ENCODE measurements at places on chromosomes 3 and 15.
A peak's percentile ranks its signal among the peaks of the same experiment; 100 is the strongest.

DNA sequence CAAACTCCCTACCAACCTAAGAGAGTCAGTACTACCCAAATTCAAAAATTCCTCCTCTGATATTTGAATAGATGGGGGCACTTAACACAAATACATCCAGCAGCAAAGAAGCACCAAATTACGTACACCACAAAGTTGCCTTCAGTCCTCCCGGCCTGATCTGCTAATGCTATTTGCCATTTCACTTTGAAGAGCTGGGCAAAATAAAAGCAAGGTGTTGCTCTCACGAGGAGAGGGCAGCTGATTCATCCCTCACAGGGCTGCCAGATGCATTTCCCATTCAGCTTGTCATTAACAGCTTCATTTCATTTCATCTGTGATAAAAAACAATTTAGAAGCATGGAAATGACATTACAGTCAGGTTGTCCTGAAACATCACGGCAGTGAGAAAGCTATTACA lies 283.4 kb upstream of the VEPH1 start:
- DNase-seq, result no peak

DNA sequence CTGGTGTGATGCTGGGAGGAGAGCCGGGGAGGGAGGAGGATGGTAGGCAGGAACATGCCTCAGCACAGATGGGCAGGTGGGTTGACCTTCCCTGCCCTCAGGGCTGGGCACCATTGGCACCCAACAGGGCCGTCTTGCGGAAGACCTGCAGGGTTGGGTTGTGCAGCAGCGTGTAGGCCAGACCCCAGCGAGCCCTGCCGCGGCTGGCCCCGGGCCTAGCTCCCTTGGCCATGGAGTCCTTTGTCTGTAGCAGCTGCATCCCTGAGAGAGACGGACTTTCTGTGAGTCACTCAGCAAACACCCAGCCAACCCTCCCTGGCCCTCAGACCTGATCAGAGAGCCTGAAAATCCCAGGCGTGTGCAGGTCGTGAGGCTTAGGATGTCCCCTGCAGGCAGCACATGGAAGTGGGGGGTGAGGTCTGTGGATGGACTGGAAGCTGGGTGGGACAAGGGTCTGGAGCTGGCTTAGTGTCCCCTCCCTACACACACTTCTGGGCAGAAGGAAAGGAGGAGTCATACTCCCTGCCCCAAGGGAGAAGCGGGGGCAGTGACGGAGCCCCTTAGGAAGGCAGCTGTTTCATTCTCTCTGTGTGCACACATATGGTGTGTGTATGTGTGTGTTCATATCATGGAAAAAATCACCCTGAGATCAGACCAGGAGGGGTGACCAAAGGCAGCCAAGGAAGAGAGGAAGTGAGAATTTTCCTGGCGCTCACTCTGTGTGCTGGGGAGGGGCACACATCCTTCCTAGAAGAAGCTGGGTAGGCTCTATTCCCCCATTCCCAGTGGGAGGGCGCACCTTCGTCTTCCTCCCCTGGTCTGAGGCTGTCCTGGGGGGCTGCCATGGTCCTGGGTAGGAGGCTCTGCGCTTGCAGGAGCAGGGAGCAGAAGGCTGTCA lies 6.7 kb downstream of the ISLR start:
- no peak for DNase-seq

DNA sequence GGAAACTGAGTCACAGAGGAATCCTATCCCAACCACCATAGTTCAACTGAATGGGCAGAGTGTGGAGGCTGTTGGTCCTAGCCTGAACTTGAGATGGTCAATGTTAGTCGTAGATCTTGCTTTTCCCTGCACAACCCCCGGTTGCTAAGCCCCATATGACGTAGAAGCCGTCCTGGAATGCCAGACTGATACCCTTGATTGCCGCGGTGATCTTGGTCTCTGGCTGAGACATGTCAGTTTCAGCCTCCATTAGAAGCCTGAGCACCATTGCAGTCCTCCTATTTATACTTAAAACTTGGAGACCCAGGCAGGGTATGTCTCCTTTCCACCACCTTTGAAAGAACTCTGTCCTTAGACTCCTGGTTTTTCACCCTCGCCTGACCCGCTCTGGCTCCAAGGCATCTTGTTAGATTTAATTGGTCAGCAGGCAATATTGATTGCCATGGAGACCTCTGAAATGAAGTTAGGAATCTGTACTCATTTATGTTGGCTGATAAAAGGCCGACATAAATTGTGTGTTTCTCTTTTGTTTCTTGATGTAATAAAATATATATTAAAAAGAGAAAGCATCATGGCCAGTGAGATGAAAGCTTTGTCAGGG lies 53.4 kb downstream of the RPLP1 start:
- DNase-seq, result no peak

DNA sequence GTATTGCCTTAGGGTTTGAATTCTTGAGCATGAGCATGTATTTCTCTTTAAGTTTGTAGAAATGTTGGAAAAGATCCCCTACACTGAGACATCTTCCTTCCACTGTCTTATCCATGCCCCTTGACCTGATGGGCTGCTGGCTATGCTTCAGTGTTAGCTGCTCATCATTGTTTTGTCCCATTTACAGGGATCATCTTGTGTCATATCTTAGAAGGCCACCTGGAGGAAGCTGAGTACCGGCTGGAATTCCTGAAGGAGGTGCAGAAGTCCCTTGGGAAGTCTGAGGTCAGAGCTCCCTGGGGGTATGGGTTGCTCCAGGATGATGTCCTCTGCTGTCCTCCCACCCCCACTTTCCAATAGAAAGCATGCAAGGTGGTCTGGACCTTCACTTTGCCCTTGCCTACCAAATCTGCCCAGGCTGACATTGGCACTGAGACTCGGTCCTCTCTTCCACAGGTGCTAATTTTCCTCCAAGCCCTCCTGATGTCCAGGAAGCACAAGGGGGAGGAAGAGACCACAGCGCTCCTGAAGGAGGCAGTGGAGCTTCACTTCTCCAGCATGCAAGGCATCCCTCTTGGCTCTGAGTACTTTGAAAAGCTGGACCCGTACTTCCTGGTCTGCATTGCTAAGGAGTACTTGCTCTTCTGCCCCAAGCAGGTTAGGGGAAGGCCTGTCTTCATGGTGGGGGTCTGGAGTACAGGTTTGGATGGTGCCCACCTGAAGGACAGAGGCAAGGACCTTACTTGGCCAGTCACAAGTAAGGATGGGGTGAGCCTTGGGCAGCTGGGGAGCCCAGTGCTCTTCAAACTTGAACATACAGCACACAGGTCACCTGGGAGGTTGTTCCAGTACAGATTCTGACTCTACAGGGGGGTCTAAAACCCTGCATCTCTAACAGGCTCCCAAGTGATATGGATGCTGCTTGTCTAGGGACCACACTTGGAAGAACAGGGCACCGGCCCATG lies 17.7 kb downstream of the TTC21A start:
- no peak for DNase-seq

- no peak for DNase-seq
Observed at GRCh38 chr3:89300981-89301380, 193.6 kb downstream of the EPHA3 start.

DNA sequence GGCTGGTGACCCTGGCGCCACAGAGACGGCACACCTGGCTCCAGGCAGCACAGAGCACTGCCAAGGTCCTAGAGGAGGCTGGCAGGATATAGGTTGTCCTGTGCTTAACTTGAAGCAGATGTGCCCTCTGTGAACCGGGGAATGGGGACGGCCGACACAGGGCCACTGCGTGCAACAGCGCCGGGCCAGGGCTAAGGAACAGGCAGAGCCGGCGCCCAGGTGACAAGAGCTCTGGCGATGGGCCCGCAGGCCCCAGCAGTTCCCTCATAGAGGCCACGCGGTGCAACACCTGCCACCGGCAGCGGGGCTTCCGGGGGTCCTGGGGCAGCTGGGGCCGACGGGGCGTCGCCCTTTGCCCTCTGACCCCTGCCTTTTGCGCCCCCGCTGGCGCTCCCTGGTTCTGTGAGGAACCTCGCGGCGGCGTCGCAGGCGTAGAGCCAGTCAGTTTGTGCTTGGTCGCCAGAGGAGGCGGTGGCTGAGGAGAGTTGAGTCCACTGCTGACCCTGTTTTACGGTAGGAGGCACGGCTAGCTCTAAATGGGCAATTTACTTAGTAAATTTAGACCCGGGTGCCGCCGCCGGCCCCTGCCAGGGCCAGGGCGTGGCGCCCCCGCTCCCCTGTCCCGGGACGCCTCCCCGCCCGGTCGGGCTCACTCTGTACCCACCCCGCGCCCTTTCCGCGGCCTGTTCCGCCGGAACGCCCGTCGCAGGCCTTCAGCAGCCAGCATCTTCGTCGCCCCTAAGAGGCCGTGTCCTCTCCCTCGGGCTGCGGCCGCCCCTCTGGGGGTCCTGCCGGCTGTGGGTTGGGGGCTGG lies at the start of gene NPAP1:
Gene NPAP1, plus strand, starts transcription at position 444 of the 813 bp plus-strand sequence. Its CDS starts 93 bp downstream, at position 537.
- no peak for DNase-seq

- no peak for DNase-seq
Observed at GRCh38 chr3:194631696-194632095, 1.5 kb downstream of the TMEM44 start.

DNA sequence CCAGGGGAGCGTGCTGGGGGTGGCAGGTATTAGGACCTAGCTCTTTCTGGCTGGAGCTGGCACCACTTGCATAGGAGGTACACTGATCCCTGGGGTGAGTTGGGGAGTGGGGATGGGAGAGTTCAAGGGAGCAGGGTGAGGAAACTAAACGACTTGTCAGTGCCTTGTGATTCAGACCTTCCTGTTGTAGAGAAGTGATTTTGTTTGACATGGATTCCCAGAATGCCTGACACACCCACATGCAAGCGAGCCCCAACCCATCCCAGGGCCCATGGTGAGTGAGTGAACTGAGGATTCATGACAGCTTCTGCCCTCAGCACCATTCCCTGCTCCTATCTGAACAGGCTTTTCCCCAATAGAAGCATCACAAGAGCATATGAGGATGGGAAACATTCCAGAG lies 15.6 kb upstream of the UBE2Q2 start:
- DNase-seq, result no peak

- no peak for DNase-seq
Observed at GRCh38 chr15:77525907-77526594, 105.4 kb downstream of the HMG20A start.

DNA sequence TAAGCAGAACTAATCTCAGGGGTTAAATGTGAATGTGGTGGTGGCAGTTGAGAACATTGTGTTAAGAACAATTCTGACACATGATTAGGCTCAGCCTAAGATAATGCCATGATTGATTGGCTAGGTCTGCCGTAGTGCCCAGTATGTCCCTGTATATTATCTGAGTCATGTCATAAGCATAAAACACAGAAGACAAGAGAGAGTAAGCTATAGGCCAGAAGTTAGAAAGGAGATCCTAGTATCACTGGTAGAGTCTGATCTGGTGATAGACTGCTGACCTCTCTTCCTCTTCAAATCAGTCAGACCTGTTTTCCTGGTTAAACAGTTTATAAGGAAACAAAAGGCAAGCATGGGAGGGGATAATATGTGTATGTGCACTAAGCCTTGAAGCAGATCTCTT lies 30.1 kb upstream of the ATP8B4 start:
- no peak for DNase-seq

GRCh38 chr15:79067072-79067833 lies 23.3 kb downstream of the RASGRF1 start:
- no peak for DNase-seq

GRCh38 chr3:45670991-45671390 lies 18.2 kb upstream of the SACM1L start:
- DNase-seq, result no peak

DNA sequence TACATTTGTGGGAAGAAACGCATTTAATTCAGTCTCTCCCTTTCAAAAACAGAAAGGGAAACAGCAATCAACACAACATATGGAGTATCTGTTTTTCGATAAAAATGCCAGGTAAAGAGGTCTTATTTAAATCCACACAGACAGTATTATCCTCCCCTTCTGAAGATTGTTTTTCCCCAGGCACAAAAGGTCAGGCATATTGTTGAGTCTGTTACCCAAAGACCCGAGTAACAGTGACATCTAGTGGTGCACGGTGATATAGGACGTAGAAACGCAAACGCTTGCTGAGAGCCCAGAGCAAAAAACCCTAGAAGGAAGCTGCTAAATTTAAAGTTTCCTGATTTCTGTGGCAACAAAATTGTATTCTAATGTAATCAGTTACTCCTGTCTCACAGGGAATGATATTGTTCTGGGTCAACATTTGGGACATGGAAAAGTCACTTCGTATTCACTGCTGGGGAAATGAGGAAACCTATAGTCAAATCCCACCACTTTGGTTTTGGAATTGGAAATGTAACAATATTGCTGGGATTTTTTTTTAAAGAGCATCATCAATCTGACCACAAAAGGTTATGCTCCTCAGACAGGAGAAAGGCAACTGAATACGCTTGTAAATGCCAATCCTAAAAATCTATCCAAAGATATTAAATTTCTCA lies 312.7 kb upstream of the CCDC54 start:
- peak; percentile 60 for DNase-seq

DNA sequence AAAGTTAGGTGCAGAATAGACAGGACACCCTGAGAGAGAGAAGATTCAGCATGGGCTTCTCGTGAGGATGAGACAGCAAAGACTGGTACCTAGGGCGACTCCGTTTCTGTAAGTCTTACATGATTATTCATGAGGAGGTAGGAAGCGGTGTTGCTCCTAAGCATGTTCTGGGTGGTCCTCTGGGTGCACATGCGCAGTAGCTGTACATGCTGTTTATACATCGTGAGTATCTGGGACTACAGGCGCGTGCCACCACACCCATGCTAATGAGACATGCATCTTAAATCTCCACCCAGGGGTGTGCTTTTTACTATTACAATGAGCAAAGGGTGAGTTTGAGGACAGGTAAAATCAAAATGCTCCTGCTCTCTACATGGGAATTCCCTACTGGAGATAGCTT lies 12.3 kb downstream of the ALPK3 start:
- no peak for DNase-seq

DNA sequence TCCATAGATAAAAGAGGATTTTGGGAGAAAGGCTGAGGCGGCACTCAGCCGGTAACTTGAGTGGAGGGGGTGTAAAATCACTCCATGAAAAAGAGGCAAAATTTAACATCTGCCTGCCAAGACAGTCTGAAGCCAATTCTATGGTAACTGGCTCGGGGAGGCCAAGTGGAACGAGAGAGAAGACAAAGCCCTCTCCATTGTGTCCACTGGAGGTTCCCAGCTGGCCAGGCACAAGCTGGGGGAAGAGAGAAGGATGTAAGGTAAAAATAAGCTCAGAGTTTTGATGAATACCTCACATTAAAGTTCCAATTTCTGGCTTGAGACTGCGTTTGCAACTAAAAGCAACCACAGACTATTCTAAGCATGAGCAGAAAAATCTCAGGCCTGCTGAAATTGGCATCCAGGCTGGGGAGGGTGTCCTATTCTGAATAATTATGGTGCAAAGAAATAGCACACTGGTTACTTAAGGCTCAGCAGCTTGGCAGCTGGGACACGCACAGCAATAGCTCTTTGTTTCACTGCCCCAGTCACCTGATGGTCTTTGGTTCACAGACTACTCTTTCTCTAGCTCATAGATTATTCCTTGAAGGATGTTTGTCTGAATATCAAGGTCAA lies 48.8 kb downstream of the CHRD start:
- no peak for DNase-seq

DNA sequence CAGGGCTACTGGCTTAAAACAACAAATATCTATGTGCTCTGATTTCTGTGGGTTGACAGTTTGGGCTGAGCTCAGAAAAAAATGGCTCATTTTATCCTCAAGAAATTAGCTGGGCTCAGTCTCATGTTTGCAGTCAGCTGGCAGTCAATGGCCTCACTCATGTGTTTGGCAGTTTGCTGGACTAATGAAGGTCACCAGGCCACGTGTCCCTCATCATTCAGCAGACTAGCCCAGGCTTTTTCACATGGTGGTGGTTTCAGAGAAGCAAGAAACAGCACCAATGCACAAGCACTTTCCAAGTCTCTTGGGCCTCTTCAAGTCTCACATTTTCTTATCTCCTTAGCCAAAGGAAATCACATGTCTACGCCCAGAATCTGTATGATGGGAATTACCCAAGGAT lies 478.3 kb upstream of the PPP2R3A start:
- no peak for DNase-seq

All from GM20000 (cell line).